Coronary artery (tissue), 2 donors: ENCODE measurements at places on chromosomes 2 and 18.

- no peak for DNase-seq
Measured at GRCh38 chr18:35334212-35334611, 10.0 kb downstream of the ZNF24 start.

DNA sequence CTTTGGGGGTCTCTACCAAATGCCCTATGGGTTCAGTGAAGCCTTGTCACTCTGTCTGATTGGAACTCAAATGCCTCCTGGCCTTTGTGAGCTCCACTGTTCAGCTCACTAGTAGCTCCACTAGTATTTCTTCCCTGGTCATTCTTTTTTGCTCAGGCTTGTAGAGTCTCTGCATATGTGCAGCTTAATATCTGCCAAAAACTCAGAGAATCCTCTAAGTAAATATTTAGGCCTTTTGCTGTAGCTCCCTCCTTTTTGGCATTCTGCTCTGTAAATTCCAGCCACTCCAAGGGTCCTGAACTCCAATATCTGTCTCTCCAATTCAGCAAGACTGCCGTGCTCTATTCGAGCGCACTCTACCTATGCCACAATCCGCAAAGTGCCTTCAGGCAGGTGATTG lies 146.5 kb downstream of the MAIP1 start:
- DNase-seq = no peak

- DNase-seq = peak; percentile 56
Measured at GRCh38 chr2:8671176-8671575, 10.7 kb upstream of the ID2 start.

DNA sequence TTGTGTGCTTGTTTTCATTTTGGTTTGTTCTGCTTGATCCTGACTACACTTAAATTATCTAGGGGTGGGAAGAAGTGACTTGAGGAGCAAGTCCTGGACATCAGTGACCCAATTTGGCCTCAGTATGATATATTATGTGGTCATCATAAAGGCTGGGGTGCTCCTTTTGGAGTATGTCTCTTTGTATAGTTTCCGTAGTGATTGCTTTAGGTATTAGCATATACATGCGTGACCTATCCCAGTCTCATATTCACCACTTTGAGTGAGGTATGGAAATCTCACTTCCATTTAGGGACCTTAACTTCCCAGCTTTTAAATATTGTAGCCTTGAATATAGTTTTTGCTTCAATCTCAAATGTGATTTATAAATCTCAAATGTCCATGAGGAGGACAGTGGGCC lies 241.0 kb downstream of the PTGR3 start:
- DNase-seq = no peak

GRCh38 chr2:2727876-2728511 lies 396.9 kb upstream of the MYT1L start:
- no peak for DNase-seq

GRCh38 chr2:152298754-152299153 lies 36.2 kb upstream of the FMNL2 start:
- DNase-seq = no peak

- no peak for DNase-seq
Measured at GRCh38 chr2:9593925-9594324, 36.9 kb downstream of the YWHAQ start.

DNA sequence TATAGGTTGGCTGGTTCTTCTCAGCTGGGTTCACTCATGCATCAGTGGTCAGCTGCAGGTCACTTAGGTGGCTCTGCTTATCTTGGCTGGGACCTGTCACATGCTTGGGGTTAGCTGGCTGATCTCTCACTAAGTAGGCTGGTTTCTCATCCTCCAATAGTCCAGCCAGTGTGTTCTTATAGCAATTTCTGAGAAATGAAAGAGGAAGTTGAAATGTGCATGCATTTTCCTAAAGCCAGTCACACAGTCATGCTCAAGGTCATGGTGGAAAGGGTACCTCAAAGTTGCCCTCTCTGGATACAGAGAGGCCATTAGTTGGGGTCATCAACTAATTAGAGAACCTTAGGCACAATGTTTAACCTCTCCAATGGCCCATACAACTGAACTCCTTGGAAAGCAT lies 64.4 kb downstream of the KLHL29 start:
- DNase-seq = peak; percentile 35

DNA sequence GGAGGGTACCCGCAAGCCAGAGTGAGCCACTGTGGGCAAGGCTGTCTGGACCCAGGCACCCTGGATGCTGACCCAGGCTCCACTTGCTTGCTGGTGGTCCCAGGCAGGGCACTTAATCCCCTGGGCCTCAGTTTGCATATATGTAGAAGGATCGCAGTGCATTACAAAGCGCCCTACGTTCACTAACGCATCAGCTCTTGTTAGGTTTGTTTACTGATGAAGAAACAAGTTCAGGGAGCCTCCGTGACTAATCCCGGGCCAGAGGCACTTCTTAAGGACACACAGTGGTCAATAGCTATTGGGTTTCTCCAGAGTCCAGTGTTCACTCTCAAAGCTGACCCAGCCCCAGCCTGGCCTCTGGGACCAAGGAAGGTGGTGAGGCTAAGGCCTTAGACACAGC lies 70.2 kb downstream of the LBH start:
- DNase-seq = no peak

DNA sequence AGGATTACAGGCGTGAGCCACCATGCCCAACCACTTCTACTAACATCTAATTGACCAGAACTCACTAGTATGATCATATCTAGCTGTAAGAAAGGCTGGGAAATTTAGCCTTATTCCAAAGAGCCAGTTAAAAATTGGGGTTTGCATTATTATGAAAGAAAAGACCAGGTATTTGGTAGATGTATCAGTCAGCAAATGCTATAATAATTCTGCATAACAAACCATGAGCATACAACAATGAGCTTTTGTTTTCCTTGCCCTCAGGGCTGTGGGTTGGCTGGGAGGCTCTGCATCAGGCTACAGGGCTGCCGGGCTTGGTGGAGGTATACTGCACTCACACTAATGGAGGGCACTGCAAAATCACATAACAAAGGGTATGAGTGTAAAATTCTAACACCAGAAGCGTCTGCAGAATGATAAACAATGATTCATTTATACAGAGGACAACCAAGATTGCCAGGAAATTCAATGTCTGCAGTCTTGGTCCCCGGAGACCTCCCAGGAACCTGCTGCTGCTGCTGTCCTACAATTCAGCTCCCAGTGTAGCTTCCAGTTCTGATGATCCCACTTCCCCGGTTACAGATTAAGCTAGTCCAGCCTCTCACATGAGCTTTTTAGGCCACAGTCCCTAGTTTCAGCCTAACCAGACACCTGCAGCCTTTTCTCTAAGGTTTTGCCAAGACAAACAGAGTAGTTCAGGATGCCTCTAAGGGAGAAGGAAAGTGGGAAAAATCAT lies 32.2 kb upstream of the ST3GAL5 start:
- no peak for DNase-seq

DNA sequence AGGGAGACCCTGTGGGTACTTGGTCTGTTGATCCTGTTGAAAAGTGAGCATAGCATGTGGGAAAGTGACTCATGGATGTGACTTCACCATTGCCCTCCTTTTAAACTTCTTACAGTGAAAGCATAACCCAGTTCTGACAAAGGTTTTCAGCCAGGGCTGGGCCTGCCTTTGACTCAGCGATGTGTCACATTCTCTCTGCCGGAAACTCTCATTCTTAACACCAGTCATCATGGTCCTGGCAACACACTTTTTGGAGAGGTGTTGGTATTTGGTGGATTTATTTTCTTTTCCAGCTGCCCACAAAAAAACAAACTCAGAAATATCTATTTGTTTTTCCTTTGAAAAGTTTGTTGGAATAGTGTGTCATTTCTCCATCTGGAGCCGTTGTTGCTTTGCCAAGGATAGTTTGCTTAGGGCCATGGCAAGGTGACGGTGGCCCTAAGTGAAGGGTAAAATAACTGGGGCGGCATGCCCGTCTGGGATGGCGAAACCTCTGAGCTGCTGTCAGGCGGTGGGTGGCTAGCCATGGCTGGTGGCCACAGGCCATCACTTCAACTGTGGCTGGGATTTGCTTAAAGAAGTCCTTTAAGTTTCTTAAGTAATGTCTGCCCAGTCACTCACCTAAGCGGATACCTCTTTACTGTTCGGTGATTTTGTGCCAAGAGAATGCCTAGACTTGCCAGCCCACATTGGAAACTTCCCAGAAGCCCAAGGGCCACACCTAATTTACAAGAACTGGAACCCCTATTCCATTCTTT lies 123.3 kb downstream of the LTBP1 start:
- peak; percentile 91 for DNase-seq

- no peak for DNase-seq
Measured at GRCh38 chr18:33781429-33781828, 203.4 kb downstream of the ASXL3 start.

- no peak for DNase-seq
Measured at GRCh38 chr2:6233993-6234392, 541.8 kb downstream of the SOX11 start.

DNA sequence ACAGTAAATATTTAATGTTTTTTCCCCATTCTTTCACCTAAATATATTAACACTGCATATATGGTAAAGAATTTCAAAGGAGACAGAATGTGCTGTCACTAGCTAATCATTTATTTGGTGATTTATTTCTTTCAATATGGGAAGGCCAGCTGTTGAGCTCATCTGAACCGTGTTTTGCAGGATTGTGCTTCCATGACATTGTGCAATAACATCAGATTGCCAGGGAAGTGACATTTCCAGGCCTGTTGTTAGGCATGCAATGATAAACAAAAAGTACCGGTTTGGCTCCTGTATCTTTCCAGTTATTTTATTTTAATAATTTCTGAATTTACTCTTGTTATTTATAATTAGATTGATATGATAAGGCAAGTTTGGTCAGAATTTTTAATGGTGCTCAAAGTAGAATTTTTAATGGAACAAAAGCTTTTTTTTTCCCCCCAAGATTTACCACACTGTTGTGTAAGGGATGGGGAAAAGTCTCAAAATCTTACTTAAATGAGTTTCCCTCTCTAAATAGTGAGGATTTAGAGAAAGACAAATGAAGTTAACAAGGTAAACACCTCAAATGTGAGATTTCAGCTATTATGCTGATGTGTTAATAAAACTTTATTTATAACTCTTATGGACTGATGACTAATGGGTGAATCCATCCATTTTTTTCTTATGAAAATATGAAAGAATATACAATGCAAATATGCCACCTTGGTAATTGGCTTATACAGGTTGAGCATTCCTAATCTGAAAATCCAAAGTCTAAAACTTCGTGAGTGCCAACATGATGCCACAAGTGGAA lies 52.7 kb downstream of the MALT1 start:
- DNase-seq = no peak

DNA sequence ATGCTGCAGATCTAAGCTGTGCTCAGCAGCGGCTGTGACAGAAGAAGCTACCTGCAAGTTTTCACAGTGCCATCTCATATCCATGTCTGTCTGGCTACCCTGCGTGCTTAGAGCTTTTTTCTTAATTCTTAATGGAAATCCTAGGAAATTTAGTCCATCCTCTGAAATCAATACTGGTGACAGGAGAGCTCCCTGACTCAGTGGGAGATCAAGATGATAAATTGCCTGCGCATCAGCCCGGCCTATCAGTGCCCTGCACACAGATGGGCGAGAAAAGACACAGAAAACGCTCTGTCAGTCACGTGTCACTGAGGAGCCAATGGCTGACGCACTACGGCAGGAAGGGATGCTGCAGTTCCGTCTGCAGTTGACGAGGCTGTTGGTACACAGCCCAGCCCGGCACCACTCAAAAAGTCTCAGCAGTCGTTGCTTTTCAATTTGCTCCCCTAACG lies 819.6 kb upstream of the FSHR start:
- DNase-seq = no peak

GRCh38 chr2:46806526-46806925 lies 109.1 kb downstream of the MCFD2 start:
- DNase-seq = no peak

- DNase-seq = no peak
Measured at GRCh38 chr2:86787736-86788135, 3.0 kb downstream of the CD8A start.

DNA sequence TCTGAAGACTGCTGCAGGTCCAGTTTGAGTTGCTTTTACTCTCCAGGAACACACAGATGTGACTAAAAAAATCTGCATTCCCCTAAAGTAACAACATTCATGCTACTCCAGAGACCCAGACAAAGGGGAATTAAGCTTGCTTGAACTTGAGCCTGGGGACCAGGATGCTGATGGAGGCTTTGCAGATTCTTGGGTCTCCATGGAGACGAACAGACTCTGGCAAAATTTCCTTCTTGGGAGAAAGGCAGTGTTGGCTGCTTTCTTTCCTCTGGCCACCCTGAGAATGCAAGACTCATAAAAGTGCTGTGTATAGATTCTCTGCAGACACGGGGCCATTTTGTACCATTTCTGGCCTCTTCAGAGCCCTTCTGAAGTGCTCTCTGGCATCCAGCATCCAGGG lies 112.0 kb downstream of the ACTR3 start:
- DNase-seq = no peak

DNA sequence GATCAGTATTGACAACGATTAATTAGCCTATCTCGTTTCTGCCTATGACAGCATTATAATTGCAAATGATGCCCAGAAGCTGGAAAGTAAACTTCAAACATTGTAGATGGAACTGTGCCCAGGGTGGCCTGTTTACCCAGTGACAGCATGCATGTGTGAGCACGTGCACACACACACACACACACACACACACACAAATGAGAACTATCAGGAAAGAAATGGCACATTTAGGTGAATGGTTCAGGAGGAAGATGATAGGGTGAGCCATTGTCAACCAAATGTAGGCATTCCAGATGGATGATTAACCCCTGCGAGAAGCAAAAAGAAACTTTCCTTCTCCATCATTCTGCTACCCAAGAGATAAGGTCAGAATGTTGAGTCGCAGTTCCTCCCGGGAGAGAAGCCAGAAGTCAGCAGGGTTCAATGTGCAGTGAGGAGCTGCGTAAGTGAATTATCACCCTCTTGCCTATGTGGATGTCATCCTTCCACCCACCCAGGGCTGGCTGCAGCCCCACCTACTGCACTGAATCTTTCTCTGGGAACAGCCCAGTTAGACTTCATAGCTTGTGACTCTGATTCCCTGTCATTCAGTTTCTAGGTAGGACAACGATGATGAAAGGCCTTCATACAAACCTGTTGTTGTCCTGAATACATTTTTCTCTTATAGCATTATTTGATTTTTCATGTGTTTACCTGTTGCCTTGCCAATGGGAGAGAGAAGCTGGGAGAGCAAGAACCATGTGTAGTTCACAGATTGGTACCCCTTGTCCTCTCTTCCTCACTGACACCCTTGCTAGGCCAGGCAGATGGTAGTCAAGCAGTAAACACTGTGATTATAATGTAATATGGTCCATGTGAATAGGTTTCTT lies 3.5 kb upstream of the APOB start:
- peak; percentile 46 for DNase-seq

DNA sequence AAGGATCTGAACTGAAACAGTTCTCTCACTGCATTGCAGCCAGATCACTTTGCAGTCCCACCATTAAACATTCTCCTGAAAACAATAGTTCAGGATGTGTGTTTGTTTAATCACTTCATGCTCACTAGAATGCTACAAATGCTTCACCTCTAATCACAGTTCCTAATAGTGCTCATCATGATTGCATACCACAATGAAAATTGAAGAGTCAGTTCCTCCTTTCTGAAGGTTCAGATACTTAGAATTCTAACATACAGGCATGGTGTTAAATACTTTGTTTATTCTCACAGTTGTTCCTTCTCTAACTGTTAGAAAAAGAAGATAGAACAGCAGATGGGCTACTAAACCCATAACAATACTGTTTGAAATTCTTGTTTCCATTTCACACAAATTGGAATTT lies 622.3 kb upstream of the ACVR2A start:
- DNase-seq = no peak
